CD4-positive, alpha-beta T cell treated with Interleukin-10 for 1 hour (primary cell): ENCODE measurements at places on chromosomes 3 and 15.

DNA sequence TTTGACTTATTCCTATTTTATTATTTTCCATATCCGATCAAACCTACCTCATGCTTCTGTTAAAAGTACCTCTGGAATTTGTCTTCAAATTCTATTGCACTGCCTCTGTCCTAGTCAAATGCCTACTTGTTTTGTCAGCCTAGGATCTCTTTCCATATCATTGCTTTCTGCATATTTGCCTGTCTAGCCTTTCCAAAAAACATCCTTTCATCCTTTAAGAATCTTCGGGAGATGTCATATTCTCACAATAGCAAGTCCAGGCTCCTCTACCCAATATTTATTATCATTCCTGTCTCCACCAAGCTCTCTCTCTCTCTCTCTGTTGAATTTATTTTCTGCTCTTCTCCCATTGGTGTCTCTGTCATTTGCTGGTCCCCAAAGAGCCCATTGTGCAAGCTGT lies 80.1 kb downstream of the LRRC28 start:
- no peak for DNase-seq

DNA sequence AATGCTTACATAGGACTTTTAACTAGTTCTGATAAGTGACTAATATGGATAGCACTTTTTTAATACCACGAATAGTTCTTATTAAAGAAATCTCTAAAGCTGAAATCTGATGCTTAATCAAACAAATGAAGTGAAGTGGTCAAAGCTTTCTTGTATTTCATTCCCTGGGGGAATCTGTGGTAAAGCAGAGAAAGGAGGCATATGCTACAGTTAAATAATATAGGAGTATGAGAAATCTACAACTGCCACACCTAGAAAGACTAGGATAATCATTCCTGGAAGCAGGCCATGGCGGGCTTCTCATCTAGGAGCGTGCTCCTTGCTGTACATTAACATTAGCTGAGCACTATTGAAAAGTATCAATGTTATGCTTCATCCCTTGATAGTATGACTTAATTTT lies 835.7 kb downstream of the OTOL1 start:
- DNase-seq, result no peak

DNA sequence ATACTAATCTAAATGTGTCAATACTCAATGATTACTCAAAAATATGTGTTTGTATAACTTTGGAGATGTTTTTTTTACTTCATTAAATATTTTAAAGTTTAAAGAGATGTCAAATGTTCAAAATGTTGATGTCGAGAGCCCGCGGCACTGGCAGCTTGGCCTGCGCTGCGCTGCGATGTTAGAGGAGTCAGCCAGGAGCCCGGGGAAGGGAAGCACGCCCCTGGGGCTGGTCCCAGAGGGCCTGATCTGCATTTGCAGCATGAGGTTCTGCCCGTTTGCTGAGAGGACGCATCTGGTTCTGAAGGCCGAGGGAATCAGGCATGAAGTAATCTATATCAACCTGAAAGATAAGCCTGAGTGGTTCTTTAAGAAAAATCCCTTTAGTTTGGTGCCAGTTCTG lies 66.4 kb upstream of the ATP2C1 start:
- DNase-seq, result no peak

DNA sequence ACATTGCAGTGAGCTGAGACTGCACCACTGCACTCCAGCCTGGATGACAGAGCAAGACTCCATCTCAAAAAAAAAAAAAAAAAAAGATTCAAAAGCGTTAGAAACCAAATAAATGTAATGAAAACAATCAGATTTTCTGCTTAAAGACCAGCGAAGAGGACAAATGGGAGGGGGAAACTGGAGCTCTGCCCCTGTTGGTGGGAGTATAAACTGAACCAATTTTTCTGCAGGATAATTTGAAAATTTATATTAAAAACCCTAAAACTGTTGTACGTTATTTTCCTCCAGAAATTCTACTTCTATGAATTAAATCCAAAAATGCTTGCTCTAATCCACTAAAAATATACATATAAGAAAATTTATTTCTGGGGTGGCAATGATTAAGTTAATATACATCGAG lies 25.3 kb upstream of the ZSCAN2 start:
- DNase-seq, result no peak
